ENCODE measurements at places on chromosomes 6 and 20.

GRCh38 chr6:15246217-15246665 lies 372 bp downstream of the JARID2 start:
- no peak for DNase-seq

GRCh38 chr20:53364646-53365045 lies 229.0 kb downstream of the ZNF217 start:
- DNase-seq, result no peak

GRCh38 chr6:87088076-87088475 lies 6.8 kb downstream of the CGA start:
- no peak for DNase-seq

DNA sequence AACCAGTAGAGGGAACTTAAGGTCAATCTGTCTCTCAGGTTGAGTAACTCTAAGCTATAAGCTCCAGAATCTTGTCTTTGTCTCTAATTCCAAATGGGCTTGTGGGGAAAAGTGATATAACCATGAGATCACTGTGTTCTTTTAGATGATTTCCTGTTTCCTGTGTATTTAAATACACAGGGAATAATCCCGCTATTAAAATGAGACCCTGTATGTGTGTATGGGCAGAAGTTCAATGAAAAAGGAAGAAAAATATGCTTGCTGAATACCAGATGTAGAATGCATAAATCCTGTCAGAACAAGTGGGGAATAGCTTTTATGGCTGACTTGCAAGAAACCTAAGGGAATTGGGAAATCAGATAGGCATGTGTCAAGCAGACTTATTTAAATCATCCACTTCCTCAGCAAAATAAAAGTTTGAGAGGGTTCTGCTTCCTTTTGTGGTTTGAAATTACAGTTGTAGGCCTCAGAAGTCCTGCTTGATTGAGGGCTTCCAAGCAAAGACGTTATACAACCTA lies 164.7 kb upstream of the PDE7B start:
- no peak for DNase-seq

- DNase-seq, result no peak
Measured at GRCh38 chr6:106844930-106845329, 129.6 kb downstream of the CD24 start.

GRCh38 chr20:51377132-51377531 lies 165.4 kb downstream of the NFATC2 start:
- DNase-seq, result no peak

GRCh38 chr20:11445161-11445560 lies 472.5 kb upstream of the BTBD3 start:
- DNase-seq, result no peak

- DNase-seq, result no peak
Measured at GRCh38 chr6:63573899-63574553, 1.7 kb downstream of the LOC128125822 start.

GRCh38 chr20:40173872-40174271 lies 515.2 kb downstream of the MAFB start:
- DNase-seq, result no peak

DNA sequence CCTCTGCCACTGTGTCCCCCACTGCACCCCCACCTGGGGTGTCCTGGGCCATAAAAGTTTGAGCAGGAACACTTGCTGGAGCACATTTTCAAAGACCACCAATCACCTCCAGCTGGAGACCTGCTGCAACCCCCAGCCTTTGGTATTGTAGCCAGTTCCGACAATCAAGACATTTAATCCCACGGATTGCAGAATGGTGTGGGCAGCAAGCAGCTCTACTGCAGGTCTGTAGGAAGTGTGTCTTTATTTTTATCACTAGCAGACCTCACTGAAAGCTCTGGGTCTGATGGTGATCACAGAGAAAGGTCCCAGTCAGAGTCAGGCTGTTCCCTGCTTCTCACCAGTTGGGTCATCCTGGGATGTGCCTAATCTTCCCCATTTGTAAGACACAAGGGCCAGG lies 167.1 kb upstream of the ECI2 start:
- no peak for DNase-seq

DNA sequence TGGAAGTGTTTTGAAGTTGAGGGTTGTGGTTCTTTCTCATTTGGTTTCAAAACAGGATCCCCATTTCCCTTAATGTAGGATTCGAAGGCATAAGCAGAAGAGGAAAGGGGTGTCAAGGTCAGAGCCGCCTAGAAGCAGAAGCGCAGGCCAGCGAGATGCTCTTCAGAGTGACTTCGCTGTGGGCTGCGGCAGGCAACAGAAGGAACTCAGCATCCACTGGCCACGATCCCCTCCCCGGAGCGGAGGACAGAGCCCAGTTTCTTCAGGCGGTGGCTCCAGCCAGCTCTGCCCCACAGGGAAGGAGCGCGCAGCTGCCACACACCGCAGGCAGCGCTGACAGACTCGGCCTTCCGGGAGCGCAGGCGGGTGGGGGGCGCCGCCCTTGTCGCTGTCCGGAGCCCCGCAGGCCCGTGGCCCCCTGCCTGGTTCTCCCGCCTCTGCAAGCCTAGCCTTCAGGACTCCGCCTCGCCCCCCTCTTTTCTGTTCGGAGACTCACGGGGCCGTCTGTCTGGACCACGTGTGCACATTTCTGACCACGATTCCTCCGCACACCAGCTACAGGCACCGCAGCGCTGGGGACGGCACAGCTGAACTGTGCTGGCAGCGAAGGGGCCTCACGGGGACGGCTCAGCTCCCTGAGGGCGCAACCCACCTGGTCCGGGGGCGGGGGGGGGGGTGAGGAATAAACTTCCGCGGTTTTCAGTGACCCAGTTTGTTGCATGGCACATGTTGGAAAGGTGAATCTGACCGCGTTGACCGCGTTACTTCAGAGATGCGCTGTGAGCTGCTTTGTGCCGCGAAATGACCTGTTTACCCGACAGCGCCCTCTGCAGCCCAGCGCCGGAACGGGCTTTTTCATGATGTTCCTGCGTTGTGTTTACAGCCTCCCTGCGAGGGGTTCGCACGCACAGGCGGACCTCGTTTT lies 26.1 kb downstream of the TTLL2 start:
- peak; percentile 64 for DNase-seq

GRCh38 chr6:4415549-4415948 lies 280.2 kb upstream of the ECI2 start:
- no peak for DNase-seq

GRCh38 chr20:23099791-23100719 lies 13.9 kb upstream of the CD93 start:
- no peak for DNase-seq

GRCh38 chr6:109450801-109451200 lies 4.8 kb downstream of the MICAL1 start:
- DNase-seq, result no peak

GRCh38 chr6:4672772-4673171 lies 103.4 kb upstream of the CDYL start:
- no peak for DNase-seq

GRCh38 chr6:154319231-154319858 lies 37.3 kb downstream of the IPCEF1 start:
- DNase-seq, result no peak

DNA sequence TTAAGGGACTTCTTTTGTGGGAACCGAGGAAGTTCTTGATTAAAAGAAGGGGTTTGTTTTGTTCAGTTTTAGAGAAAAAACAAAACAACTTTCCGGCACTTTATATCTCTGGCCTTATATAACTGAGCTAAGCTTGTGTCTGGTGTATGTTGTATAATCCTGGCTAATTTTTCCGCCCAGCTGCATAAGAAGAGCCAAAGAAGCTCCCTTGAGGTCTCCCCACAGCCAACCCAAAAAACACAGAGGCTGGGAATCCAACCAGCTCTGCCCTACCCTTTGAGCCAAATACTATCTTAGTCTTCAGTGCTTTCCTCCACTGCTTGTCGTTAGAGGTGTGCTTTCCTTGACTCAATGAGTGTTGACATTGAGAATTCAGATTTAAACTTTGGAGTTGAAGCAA lies 45.5 kb upstream of the RNF146 start:
- no peak for DNase-seq

GRCh38 chr6:130163266-130163665 lies 59.5 kb downstream of the SAMD3 start:
- DNase-seq, result no peak

DNA sequence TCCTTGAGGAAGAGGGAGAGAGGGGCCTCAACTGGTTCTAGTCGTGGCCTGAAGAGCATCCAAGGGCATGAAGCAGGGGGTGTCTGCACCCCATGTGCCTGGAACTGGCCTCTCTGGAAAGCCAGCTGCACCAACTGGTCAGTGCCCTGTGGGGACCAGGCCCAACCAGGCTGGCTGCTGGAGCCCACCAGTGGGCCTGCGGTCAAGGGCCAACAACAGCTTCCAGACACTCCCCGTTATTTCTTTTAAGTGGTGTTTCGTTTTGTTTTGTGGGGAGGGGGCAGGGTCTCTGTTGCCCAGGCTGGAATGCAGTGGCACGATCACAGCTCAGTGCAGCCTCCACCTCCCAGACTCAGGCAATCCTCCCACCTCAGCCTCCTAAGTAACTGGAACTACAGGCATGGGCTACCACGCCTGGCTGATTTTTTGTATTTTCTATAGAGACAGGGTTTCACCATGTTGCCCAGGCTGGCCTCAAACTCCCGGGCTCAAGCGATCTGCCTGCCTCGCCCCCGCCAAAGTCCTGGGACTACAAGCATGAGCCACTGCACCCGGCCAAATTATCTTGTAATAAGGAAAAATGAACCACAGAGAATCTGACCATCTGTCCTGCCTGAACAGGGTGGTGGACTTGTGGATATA lies 11.9 kb upstream of the C20orf144 start:
- DNase-seq, result no peak

DNA sequence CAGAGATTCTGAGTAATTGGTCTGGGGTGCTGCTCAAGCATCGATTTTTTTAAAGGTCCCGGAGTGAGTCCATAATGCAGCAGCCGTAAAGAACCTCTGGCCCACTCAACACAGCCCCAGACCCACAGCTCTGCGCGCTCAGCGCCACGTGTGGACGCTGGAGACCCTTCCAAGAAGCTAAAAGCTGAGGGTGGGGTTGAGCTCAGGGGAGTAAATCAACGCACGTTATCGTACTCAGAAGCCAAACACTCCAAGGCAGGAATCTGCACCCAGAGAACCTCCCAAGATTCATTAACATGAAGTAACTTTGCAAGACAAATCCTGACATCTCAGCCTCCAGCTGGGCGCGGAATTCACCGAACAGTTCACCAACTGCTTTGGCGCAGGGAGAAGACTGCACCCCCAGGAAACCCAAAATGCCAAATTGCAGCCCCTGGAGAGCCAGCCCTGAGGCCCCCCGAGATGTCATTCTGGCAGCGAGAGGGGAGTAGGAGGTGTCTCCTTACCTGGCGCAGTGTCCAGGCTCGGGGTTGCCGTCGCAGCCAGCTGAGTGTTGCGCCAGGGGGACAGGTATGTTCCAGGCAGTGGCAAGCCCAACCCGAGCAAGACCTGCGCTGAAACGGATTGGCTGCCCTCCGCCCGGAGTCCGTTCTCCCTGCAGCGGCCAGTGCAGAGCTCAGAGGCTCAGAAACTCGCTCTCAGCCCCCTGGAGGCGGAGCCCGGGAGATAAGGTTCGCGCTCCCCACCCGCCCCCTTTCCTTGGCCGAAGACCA lies at the start of gene COL21A1:
Gene COL21A1, minus strand, starts transcription at position 700 of the 773 bp plus-strand sequence. CDS start 64,962 bp downstream, outside the sequence.
- no peak for DNase-seq

- no peak for DNase-seq
Measured at GRCh38 chr6:34234667-34235306, 1.9 kb upstream of the HMGA1 start.

Measured in stimulated activated CD4-positive, alpha-beta T cell treated with anti-CD3 and anti-CD28 coated beads, Interleukin-15, amount 100 ng/mL, for 1 hour (primary cell).